ENCODE measurements at places on chromosomes 1 and 21.

- DNase-seq, result no peak
- no peak overlapping the region for H3K27ac ChIP-seq
- peaks cover 12% of the 10 kb centered on the region for H3K27me3 ChIP-seq
These were observed 7.5 kb downstream of the FAM163A start for GRCh38 chr1:179750630-179751029.

DNA sequence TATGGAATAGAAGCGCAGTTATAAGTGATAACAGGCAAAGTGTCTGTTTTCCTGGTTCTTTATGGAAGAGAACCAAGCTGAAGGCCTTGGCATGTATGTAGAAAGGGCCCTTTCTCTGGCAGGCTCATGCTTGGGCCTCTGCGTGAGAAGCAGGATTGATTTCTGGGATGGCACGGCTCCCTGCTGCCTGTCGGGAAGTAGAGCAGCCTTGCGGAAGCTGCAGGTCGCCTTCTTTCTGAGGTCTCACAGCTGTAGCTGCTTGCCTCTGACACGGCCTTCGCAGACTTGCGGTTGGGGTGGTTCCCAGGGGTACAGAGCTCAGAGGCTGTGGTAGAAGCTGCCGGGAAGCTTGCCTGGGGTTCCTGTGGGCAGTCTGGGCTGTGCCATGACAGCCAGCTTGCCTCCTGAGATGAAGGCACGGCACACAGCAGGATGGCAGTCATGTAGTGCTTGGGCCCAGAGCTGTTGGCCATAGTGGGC, 39.4 kb downstream of the TRAPPC10 start:
- H3K27ac ChIP-seq, result no peak overlapping the region
- peaks cover 5% of the 10 kb centered on the region for H3K4me1 ChIP-seq
- peaks cover 71% of the 10 kb centered on the region for H3K36me3 ChIP-seq

DNA sequence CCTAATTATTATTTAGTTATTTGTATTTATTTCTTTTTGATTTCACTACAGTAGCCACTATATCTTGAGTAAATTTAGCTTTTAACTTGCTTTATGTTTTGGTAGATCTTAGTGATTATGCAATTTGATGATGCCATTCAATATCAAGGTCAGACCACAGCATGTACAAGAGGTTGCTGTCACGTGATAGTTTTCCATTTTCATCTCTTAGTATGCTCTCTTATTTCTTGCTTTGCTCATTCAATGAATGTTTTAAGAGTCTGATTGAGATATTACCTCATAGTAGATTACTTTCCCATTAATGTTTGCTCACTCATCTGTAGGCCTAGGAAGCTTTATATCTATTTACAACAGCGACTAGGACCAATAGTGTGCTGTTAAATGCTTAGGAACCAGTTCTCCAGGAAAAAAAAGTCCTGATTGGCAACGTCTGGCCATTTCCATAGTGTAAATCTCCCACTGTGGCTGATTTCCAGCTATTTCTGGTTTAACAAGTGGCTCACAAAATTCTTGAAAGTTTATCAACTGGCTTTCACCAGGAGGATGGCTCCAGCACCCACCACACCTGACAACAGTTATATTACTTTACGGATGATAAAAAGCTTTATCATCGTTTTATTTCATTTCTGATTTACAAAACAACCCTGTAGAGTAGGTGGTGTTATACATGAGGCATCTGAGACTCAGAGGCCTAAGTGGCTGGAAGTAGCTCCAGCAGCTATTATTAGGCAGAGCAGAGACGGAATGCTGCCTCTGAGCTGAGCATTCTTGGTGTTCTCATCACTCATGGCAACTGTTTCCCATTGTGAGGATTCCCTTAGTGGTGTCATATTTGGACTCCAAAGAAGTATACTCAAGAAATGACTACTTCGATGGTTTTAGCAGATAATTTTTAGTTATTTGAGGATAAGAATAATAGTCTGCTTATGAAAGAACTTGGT, 235.2 kb downstream of the DISC1 start:
- H3K36me3 ChIP-seq, result no peaks in the 10 kb centered on the region
- DNase-seq, result no peak
- no peak overlapping the region for H3K4me3 ChIP-seq
- H3K27ac ChIP-seq, result no peak overlapping the region
- H3K4me1 ChIP-seq, result peaks cover 11% of the 10 kb centered on the region

- H3K4me1 ChIP-seq, result peaks cover 5% of the 10 kb centered on the region
- H3K27ac ChIP-seq, result no peak overlapping the region
- no peaks in the 10 kb centered on the region for H3K36me3 ChIP-seq
- H3K27me3 ChIP-seq, result no peaks in the 10 kb centered on the region
- no peak for DNase-seq
These were observed 213.0 kb upstream of the VAMP3 start for GRCh38 chr1:7558041-7558461.

GRCh38 chr1:63545780-63546179, 22.5 kb downstream of the EFCAB7 start:
- no peaks in the 10 kb centered on the region for H3K27me3 ChIP-seq
- H3K4me3 ChIP-seq, result no peak overlapping the region
- DNase-seq, result no peak
- H3K27ac ChIP-seq, result no peak overlapping the region
- H3K4me1 ChIP-seq, result no peaks in the 10 kb centered on the region
- no peaks in the 10 kb centered on the region for H3K36me3 ChIP-seq

DNA sequence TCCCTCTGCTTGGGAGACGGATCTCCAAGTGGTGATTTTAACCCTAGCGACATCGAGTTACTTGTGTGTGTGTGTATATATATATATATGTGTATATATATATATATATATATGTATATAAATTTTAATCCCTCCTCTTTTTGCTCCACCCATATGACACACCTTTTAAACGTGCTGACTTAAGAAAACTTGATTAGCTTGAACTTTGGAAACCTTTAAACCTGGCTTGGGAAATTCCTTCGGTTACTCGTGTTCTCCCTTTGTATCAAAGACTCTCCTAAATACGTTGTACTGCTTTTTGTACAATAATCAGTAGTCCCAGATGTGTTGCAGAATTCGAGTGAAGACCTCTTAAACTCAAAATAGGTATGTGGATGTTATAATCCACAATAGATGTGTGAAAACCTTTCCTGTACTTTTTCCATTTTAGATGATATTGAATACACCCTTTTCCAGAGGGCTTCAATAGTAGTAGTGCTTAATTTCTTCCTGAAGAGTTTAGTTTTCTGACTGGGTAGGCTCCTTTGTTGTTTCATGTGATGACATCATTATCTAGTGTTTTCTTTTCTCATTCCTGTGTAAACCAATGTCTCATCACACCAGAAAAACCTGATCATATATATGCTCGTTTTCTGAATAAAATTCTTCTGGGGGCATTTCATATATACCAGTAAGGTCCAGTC, 1.4 kb downstream of the RNF11 start:
- DNase-seq, result no peak
- H3K36me3 ChIP-seq, result no peaks in the 10 kb centered on the region
- H3K4me1 ChIP-seq, result peaks cover 24% of the 10 kb centered on the region
- peak overlapping the region; percentile 94 for H3K4me3 ChIP-seq
- H3K27ac ChIP-seq, result no peak overlapping the region

DNA sequence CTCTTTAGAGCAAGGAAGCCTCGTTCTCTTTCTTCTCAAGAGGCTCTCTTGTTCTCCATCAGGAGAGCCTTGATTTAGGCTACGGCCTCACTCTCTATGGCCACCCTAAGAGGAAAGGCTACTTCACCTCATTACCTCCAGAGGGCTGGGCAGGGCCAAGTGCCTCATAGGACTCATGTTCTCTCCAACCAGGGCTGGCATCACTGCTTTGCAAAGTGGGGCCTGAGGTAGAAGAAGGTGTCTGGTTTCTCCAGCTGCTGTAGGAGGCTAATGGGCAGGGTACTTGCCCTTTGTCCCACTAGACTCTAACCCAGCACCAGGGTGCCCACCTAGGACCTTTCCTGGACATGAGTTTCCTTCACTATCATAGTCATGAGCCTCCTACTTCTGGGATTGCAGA, 2.1 kb upstream of the ATXN7L2 start:
- DNase-seq, result no peak
- no peak overlapping the region for H3K4me3 ChIP-seq
- H3K4me1 ChIP-seq, result peaks cover 10% of the 10 kb centered on the region
- H3K27me3 ChIP-seq, result peaks cover 56% of the 10 kb centered on the region
- H3K27ac ChIP-seq, result no peak overlapping the region
- peaks cover 7% of the 10 kb centered on the region for H3K36me3 ChIP-seq

DNA sequence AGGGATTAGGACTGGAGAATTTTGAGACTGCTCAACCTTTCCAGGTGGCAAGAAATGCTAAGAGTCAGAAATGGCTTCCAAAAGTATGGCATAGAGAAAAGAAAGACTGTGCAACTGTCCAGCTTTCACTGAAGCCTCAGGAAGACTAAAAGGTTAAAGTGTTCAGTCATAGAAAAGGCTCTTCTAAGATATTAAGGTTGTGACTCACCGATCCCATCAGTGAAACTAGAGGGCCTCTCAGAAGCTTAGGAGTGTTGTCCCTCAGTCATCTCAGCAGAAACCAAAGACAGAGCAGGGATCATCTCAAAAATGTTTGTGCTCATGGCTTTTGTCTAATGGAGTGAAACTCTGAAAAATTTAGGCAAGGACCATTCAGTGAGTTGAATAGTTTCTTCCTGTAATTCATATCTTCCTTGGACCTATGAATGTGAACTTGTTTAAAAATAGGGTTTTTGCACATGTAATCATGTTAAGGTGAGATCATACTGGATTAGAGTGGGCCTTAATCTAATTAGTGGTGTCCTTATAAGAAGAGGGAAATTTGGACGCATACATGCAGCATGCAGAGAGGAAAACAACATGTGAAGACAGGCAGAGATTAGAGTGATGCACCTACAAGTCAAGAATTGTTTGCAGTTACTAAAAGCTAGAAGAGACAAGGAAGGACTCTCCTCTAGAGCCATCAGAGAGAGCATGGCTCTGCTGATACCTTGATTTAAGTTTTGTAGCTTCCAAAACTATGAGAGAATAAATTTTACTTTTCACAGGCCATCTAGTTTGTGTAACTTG, 71.3 kb downstream of the RPE65 start:
- no peak overlapping the region for H3K4me3 ChIP-seq
- peaks cover 9% of the 10 kb centered on the region for H3K4me1 ChIP-seq
- H3K27ac ChIP-seq, result no peak overlapping the region
- no peaks in the 10 kb centered on the region for H3K36me3 ChIP-seq
- H3K27me3 ChIP-seq, result no peaks in the 10 kb centered on the region

- H3K27ac ChIP-seq, result no peak overlapping the region
- H3K36me3 ChIP-seq, result peaks cover 30% of the 10 kb centered on the region
- H3K4me3 ChIP-seq, result no peak overlapping the region
- H3K4me1 ChIP-seq, result peaks cover 10% of the 10 kb centered on the region
- H3K27me3 ChIP-seq, result no peaks in the 10 kb centered on the region
These were observed 1.9 kb upstream of the MAD2L2 start for GRCh38 chr1:11682799-11683198.

- no peaks in the 10 kb centered on the region for H3K27me3 ChIP-seq
- H3K36me3 ChIP-seq, result no peaks in the 10 kb centered on the region
- DNase-seq, result no peak
- no peak overlapping the region for H3K27ac ChIP-seq
- H3K4me1 ChIP-seq, result no peaks in the 10 kb centered on the region
These were observed 36.2 kb upstream of the ZNF496 start for GRCh38 chr1:247367786-247368422.

DNA sequence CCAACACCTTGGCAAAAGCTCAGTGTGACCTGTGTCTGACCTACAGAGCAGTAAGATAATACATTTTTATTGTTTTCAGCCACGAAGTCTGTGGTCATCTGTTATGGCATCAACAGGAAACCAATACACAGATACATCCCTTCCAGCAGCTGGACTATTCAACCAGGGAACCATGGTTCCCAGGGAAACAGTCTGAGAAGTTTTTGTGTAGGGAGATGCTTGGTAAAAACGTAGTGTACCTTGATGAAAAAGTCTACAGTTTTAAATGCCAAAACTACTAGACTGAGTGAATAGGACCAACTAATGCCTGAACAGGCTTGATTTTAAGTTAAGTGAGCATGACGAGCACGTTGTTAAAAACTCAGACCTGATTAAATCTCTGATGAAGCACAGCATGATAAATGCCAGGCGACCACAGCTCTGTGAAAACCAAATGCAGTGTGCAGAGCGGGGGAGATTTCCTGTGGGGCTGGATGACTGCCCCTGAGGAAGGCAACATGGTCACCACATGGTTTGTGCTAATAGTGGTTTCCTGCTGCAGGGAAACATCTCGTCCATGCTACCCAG, 228.9 kb downstream of the TNR start:
- no peaks in the 10 kb centered on the region for H3K27me3 ChIP-seq
- H3K36me3 ChIP-seq, result no peaks in the 10 kb centered on the region
- no peak overlapping the region for H3K27ac ChIP-seq
- no peaks in the 10 kb centered on the region for H3K4me1 ChIP-seq
- no peak for DNase-seq

GRCh38 chr1:209113521-209113920, 470.0 kb upstream of the CAMK1G start:
- no peak overlapping the region for H3K4me3 ChIP-seq
- H3K27me3 ChIP-seq, result no peaks in the 10 kb centered on the region
- H3K4me1 ChIP-seq, result no peaks in the 10 kb centered on the region
- no peak overlapping the region for H3K27ac ChIP-seq
- no peak for DNase-seq

DNA sequence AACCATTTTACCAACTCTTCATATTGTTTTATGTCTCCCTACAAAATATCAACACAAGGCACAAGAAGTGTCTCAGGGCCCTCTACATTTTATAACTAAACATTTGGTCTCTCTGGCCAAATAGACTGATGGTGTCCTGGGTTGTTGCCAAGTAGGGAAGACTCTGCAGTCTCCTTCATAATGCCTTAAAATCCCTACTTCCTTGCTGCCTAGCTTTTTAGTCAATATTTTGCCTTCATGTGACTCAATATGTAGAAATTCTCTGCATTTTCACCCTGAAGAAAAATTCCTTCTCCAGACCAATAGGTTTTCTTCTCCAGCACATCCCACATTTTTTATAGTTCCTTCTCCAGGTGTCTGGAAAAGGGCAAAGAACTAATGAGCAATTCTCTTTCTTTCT, 72.6 kb upstream of the IPO9 start:
- H3K36me3 ChIP-seq, result no peaks in the 10 kb centered on the region
- H3K4me3 ChIP-seq, result no peak overlapping the region
- peaks cover 49% of the 10 kb centered on the region for H3K4me1 ChIP-seq
- no peak overlapping the region for H3K27ac ChIP-seq
- no peaks in the 10 kb centered on the region for H3K27me3 ChIP-seq

DNA sequence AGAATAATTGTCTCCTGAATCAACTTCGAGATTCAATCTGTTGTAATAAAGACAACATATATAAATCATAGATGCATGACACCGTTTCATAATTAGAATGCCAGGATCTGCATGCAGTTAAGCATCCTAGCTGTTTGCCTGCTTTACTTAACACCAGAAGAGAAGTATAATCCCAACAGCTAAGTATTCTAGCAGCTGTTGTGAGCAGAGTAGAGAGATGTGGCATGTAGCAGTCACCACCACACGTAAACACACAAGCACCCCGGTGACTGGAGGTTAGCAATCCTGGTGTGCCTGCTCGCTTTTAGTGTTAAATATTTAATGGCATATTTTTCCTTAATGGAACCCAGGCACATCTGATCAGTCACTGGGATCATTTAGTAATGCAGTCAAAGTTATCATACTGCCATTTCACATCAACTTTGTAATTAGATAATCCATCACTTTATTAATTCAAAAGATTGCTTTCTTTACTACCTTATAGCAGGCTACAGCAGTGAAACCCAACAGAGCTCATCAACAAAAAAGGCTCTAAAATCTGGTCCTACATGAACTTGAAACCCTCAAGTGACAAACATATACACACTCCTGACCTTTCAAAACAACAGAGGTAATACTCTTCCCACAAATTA, 187.9 kb downstream of the SMYD3 start:
- no peak overlapping the region for H3K27ac ChIP-seq
- H3K4me1 ChIP-seq, result peaks cover 3% of the 10 kb centered on the region
- no peak for DNase-seq
- no peaks in the 10 kb centered on the region for H3K27me3 ChIP-seq
- no peaks in the 10 kb centered on the region for H3K36me3 ChIP-seq

GRCh38 chr1:62286786-62287224, 32.4 kb downstream of the KANK4 start:
- peaks cover 6% of the 10 kb centered on the region for H3K27me3 ChIP-seq
- H3K4me1 ChIP-seq, result peaks cover 39% of the 10 kb centered on the region
- H3K4me3 ChIP-seq, result no peak overlapping the region
- H3K36me3 ChIP-seq, result no peaks in the 10 kb centered on the region
- peak overlapping the region; percentile 11 for H3K27ac ChIP-seq
